ENCODE measurements at places on chromosomes 16 and 17. TPM values are rescaled to one million over a fixed set of nuclear protein-coding genes. Genes with fewer than 3 reads are reported as not detected.

Gene KRT20
- polyA plus RNA-seq = not detected

Gene ERAL1
- polyA plus RNA-seq = 45.8 TPM

Gene UBALD2
- polyA plus RNA-seq = 4.3 TPM

Gene ZNF75A
- 27.1 TPM for polyA plus RNA-seq

Gene MRPS34
- 156 TPM for polyA plus RNA-seq

Gene MIF4GD
- 103 TPM for polyA plus RNA-seq

Gene TBC1D26
- polyA plus RNA-seq = not detected

Measured in IgD-negative memory B cell (primary cell).